ENCODE measurements at places on chromosomes 1 and 21. TPM values are rescaled to one million over a fixed set of nuclear protein-coding genes. Genes with fewer than 3 reads are reported as not detected.

ELOA gene
- total RNA-seq, result 61.1 TPM

PGBD2 gene
- 7.8 TPM for total RNA-seq

GPR37L1 gene
- total RNA-seq, result 0.13 TPM

GJA8 gene
- total RNA-seq, result not detected

CD244 gene
- not detected for total RNA-seq

CYP4X1 gene
- total RNA-seq, result 1.3 TPM

NAV1 gene
- total RNA-seq, result 43.6 TPM

METTL13 gene
- 63.1 TPM for total RNA-seq

C1orf116 gene
- 3.8 TPM for total RNA-seq

CD101 gene
- 1.1 TPM for total RNA-seq

SLC35F3 gene
- 0.78 TPM for total RNA-seq

HIVEP3 gene
- total RNA-seq, result 0.69 TPM

CRYAA gene
- not detected for total RNA-seq

PAFAH2 gene
- total RNA-seq, result 7.6 TPM

OXCT2 gene
- total RNA-seq, result 2.9 TPM

SYT11 gene
- total RNA-seq, result 9.6 TPM

PPCS gene
- 24.5 TPM for total RNA-seq

AGL gene
- 19.2 TPM for total RNA-seq

OR2L2 gene
- total RNA-seq, result 0.10 TPM

ICOSLG gene
- total RNA-seq, result 6.7 TPM

ACTA1 gene
- total RNA-seq, result 56.2 TPM

GSTM5 gene
- total RNA-seq, result 0.24 TPM

CATSPERE gene
- total RNA-seq, result 0.45 TPM

ATF3 gene
- total RNA-seq, result 21.5 TPM

Measured in H1 (cell line).